MM.1S (cell line): ENCODE measurements at places on chromosomes 13 and 19.

GRCh38 chr19:3683405-3684053, 16.7 kb downstream of the PIP5K1C start:
- no peak for DNase-seq
- no peaks in the 10 kb centered on the region for H3K27me3 ChIP-seq
- no peaks in the 10 kb centered on the region for H3K36me3 ChIP-seq
- no peak overlapping the region for H3K4me3 ChIP-seq

- no peak overlapping the region for H3K4me3 ChIP-seq
- no peaks in the 10 kb centered on the region for H3K36me3 ChIP-seq
- no peaks in the 10 kb centered on the region for H3K27me3 ChIP-seq
- no peak overlapping the region for H3K27ac ChIP-seq
- no peaks in the 10 kb centered on the region for H3K4me1 ChIP-seq
- DNase-seq, result no peak
Observed at GRCh38 chr13:33441015-33441414, 155.5 kb upstream of the STARD13 start.

DNA sequence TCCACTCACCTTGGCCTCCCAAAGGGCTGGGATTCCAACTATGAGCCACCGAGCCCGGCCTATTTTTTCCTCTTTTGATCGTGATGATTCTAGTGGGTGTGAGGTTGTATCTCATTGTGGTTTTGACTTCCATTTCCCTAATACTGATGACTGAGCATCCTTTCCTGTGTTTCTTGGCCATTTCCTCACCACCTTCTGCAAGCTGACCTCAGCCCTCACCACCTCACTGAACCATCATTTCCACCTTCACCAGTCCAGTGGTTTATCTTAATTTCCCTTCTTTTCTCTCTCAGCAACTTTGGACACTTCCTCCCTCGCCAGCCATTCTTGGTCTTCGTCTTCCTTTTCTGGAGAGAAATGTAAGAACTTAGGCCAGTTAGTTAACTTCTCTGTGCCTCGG, 13.0 kb upstream of the BICRA start:
- H3K27ac ChIP-seq, result no peak overlapping the region
- no peak for DNase-seq
- H3K4me3 ChIP-seq, result no peak overlapping the region

DNA sequence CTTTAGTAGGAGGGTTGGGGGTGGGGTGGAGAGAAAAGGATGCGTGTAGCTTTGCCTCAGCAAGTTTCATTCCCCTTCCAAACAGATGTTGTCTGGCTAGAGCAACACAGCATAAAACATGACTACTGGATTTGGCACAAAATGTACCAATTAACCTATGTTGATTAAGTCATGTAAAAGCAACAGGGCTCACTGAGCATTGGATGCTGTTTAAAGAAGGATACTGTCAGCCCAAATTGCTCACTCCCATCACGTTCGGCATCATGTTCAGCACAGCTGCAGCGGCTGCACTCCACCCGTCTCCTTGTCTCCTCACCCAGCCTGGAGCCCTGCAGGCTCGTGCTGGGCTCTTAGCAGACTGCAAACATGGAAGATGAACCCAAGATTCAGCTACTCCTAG, 77.5 kb downstream of the DLEU7 start:
- no peak overlapping the region for H3K27ac ChIP-seq
- no peak for DNase-seq
- H3K4me3 ChIP-seq, result no peak overlapping the region
- H3K27me3 ChIP-seq, result no peaks in the 10 kb centered on the region
- no peaks in the 10 kb centered on the region for H3K4me1 ChIP-seq

DNA sequence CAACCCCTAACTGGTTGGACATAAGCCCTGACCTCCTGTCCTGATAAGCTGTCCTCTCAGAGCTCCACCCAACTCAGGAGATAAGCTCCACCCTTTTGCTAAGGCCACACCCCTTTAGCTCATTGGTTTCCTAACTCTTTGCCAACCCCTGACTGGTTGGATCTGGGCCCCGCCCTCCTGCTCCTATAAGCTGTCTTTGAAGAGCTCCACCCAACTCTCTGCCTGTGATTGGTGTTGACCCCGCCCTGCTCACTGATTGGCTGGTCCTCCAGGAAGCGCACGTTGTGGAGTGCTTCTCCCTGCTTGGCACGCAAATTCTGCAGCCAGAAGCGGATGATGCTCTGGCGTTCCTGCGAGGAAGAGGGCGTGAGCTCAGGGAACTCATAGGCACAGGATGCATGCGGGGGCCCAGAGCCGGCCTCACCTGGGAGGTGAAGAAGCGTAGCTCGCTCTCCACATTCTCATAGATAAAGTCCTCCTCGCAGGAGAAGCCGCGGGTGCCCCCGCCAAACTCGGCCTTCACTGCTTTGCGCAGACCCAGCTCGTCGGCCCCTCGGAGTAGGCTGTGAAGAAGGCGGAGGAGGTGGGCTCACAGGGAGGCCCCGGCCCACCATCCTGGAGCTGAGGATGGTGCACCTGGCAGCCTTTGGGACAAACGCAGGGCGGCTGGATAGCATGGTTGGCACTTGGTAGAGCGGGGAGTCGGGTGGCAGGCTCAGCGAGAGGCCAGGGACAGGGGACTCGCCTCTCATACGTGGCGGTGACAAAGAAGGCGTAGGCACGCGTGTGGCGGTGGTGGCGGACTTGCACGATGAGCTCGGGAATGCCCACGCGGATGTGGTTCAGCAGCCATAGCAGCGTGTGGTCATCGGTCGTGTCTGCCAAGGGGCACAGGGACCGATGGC, 1.7 kb downstream of the ANO8 start:
- H3K27me3 ChIP-seq, result peaks cover 31% of the 10 kb centered on the region
- 0 out of 2 replicates have a peak, but pooled peaks cover 5% of the 10 kb centered on the region for H3K4me1 ChIP-seq
- no peaks in the 10 kb centered on the region for H3K36me3 ChIP-seq
- no peak overlapping the region for H3K4me3 ChIP-seq

DNA sequence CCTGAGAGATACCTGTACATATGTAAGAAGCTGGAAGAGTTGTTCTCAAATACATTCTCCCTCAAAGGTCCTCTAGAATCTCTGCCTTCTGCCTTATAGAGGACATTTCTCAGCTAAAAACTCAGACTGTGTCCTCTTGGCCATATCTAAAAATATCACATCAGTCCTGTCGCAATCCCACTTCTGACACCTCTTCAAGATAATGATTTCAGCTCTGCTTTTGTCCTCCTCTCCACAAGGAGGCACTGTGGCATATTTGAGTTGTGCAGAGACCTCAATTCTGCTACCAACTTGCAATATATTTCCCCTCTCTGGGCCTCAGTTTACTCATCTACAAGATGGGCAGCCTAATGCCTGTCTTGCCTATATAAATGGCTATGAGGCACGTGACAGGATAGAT, 16.6 kb downstream of the ADAMTS10 start:
- no peak overlapping the region for H3K27ac ChIP-seq
- H3K27me3 ChIP-seq, result peaks cover 73% of the 10 kb centered on the region
- no peak overlapping the region for H3K4me3 ChIP-seq
- no peaks in the 10 kb centered on the region for H3K4me1 ChIP-seq
- no peaks in the 10 kb centered on the region for H3K36me3 ChIP-seq

- H3K27ac ChIP-seq, result no peak overlapping the region
- no peak overlapping the region for H3K4me3 ChIP-seq
- no peaks in the 10 kb centered on the region for H3K4me1 ChIP-seq
- no peaks in the 10 kb centered on the region for H3K27me3 ChIP-seq
- no peak for DNase-seq
- no peaks in the 10 kb centered on the region for H3K36me3 ChIP-seq
Observed at GRCh38 chr13:113272701-113273181, 24.3 kb upstream of the LAMP1 start.

DNA sequence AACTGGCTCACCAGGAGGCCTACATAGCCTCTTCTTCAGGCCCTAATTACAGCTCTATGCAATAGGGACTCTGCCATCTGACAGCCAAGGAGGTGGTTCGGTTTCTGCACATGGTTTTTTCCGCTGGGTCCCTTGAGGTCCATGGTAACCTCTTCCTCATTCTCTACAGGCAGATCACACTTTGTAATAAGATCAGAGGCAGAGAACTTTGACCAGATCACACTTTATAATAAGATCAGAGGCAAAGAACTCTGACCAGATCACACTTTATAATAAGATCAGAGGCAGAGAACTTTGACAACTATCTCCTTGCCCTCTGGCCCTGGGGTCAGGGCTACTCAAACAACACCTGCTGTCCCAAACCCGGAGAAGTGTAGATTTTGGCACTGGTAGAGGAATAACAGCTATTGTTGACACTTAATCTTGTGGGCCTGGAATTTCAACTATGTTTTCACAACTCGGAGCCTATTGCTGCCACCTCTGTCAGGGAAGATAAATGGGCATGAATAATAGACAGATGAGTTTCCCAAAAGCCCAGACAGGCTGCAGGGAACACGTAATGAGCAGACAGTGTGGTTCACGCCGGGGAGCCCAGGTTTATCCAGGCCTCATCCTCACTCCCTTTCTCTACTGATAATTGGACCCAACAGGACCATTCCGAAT, 246.1 kb downstream of the UQCRFS1 start:
- H3K36me3 ChIP-seq, result no peaks in the 10 kb centered on the region
- H3K4me3 ChIP-seq, result no peak overlapping the region
- H3K4me1 ChIP-seq, result no peaks in the 10 kb centered on the region
- DNase-seq, result no peak

- H3K36me3 ChIP-seq, result no peaks in the 10 kb centered on the region
- H3K27me3 ChIP-seq, result peaks cover 54% of the 10 kb centered on the region
- no peak overlapping the region for H3K4me3 ChIP-seq
- no peaks in the 10 kb centered on the region for H3K4me1 ChIP-seq
Observed at GRCh38 chr19:29650772-29651387, 14.4 kb upstream of the PLEKHF1 start.

DNA sequence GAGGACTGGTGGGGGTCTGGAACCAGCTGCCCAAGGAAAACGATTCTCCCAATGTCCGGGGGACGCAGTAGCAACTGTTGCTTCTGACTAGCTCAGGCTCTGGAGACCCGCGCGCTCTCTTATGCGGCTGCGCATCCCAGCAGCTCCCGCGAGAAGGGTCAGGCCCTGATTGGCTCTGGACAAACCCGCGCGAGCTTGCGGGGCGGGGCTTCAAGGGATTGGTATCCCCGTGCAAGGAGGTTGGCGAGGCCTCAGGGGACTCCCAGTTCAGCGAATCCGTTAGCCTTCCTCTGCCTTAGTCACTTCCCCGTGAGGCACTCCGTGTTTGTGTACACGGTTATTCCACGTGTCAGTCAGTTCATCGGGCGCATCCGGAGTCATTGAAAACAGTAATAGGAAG, 20.2 kb downstream of the SIGLECL1 start:
- H3K4me3 ChIP-seq, result no peak overlapping the region
- DNase-seq, result no peak
- no peaks in the 10 kb centered on the region for H3K4me1 ChIP-seq
- H3K27me3 ChIP-seq, result no peaks in the 10 kb centered on the region
- H3K27ac ChIP-seq, result no peak overlapping the region
- no peaks in the 10 kb centered on the region for H3K36me3 ChIP-seq

DNA sequence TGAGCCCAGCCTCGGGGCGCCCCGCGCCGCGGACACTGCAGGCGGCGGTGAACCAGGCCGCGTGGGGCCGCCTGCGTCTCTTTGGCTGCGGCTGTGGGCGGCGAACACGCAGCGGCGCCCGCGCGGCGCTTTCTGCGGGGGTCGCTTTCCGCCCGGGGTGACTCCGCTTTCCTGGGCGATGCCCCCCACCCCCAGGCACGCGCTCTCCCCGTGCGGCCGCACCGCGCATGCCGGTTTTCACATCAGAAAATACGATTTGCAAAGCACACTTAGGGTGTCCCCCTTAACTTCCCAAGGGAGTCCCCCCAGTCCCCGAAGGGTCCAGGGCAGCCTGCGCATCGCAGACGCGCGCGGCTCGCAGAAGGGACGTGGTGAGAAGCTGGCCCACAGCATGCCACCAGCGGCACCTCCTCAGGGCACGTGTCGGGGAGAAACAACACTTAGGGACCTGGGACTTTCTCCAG, 5.3 kb downstream of the F7 start:
- H3K4me1 ChIP-seq, result no peaks in the 10 kb centered on the region
- no peak for DNase-seq
- no peak overlapping the region for H3K27ac ChIP-seq
- H3K4me3 ChIP-seq, result no peak overlapping the region
- H3K36me3 ChIP-seq, result no peaks in the 10 kb centered on the region

- no peaks in the 10 kb centered on the region for H3K27me3 ChIP-seq
- no peak overlapping the region for H3K27ac ChIP-seq
- H3K4me3 ChIP-seq, result no peak overlapping the region
- no peaks in the 10 kb centered on the region for H3K36me3 ChIP-seq
- DNase-seq, result no peak
Observed at GRCh38 chr13:93420887-93421286, 194.3 kb downstream of the GPC6 start.

DNA sequence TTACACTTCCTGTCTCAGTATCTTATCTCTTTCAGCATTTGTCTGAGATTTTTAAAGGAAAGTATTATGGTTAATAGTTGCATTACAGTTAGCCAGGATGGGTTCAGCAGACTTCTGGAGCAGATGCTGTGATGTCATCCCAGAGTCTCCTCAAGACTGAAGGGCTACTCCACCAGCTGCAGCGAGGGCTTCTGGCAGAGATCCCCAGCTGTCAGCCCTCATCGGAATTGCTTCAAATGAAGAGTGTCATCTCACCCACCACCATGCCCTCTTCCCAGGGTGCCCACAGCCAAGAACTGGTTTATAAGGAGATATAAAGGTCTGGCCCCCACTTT, 84.4 kb downstream of the FAM216B start:
- no peaks in the 10 kb centered on the region for H3K36me3 ChIP-seq
- H3K4me1 ChIP-seq, result no peaks in the 10 kb centered on the region
- no peak for DNase-seq

DNA sequence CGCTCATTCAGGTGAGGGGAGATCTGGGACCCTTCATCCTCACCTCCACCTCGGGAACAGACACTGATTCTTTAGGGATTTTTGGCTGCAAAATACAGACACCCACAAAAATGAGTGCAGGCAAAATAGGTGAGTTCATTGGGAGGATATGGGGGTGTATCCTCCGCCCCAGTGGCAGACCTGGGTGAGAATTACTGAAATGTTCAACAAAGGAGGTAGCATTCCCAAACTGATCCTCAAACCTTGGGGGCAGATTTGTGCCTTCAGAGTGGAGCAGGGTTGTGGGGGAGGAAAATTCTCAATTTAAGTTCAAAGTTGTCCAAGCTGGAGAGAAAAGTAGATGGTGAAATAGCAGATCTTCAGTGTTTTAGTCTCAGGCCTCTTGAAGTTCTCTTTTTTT, 31.3 kb upstream of the SIN3B start:
- H3K36me3 ChIP-seq, result no peaks in the 10 kb centered on the region
- no peak overlapping the region for H3K4me3 ChIP-seq

GRCh38 chr13:93398167-93399035, 171.8 kb downstream of the GPC6 start:
- H3K4me1 ChIP-seq, result no peaks in the 10 kb centered on the region
- no peak overlapping the region for H3K4me3 ChIP-seq
- no peaks in the 10 kb centered on the region for H3K27me3 ChIP-seq
- H3K36me3 ChIP-seq, result no peaks in the 10 kb centered on the region
- no peak overlapping the region for H3K27ac ChIP-seq

- no peak for DNase-seq
- no peak overlapping the region for H3K4me3 ChIP-seq
- H3K36me3 ChIP-seq, result no peaks in the 10 kb centered on the region
- no peaks in the 10 kb centered on the region for H3K27me3 ChIP-seq
Observed at GRCh38 chr13:70107125-70107497, 515 bp upstream of the ATXN8OS start.
